CD4-positive, CD25-positive, alpha-beta regulatory T cell (primary cell): ENCODE measurements at places on chromosomes 6 and 20. TPM values are rescaled to one million over a fixed set of nuclear protein-coding genes. Genes with fewer than 3 reads are reported as not detected.
A peak's percentile ranks its signal among the peaks of the same experiment; 100 is the strongest.

PRL gene
- polyA plus RNA-seq: not detected

CST5 gene
- not detected for polyA plus RNA-seq

ARMC12 gene
- polyA plus RNA-seq: not detected

COL20A1 gene
- not detected for polyA plus RNA-seq

ALDH8A1 gene
- not detected for polyA plus RNA-seq

HEY2 gene
- 0.34 TPM for polyA plus RNA-seq

TTPAL gene
- 14.4 TPM for polyA plus RNA-seq

PRDM13 gene
- not detected for polyA plus RNA-seq

DNA sequence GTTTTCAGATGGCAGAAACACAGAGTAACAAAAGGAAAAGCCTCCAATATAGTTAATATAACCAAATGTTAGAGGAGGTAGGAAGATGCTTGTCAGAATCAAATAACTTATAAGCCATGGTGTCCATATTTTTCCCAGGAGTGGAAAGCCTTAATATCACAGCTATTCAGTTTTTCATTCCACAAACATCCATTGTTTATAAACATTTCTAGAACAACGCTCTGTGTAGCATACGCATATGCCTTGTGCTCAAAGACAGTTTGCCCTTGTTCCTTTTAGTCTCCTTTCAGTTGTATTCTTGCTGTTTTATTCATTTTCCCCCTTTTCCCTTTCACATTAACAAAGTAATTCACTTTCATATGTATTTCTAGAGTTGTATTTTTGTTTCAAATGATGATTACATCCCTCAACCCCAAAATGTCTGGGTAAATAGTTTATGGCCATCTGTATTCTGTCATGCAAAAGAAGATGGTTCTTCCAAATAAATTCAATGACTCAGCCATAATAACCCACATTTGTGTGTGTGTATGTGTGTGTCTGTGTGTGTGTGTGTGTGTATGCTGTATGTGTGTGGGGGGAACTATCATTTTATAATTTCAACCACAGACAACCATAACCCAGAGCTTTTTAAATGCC lies 455.7 kb upstream of the SOX4 start:
- no peak overlapping the region for H3K4me3 ChIP-seq
- no peaks in the 10 kb centered on the region for H3K4me1 ChIP-seq
- H3K36me3 ChIP-seq: no peaks in the 10 kb centered on the region
- H3K27ac ChIP-seq: no peak overlapping the region
- no peaks in the 10 kb centered on the region for H3K27me3 ChIP-seq

GRCh38 chr6:158758941-158759479 lies 60.2 kb downstream of the EZR start:
- H3K27me3 ChIP-seq: no peaks in the 10 kb centered on the region
- no peak for DNase-seq
- no peak overlapping the region for H3K27ac ChIP-seq
- no peak overlapping the region for H3K4me3 ChIP-seq
- H3K36me3 ChIP-seq: peaks cover 21% of the 10 kb centered on the region

- no peaks in the 10 kb centered on the region for H3K4me1 ChIP-seq
- H3K27me3 ChIP-seq: no peaks in the 10 kb centered on the region
- peak; percentile 4 for DNase-seq
- no peaks in the 10 kb centered on the region for H3K36me3 ChIP-seq
Measured at GRCh38 chr6:126312013-126312665, 27.8 kb upstream of the CENPW start.

- DNase-seq: no peak
- no peaks in the 10 kb centered on the region for H3K27me3 ChIP-seq
- H3K4me3 ChIP-seq: no peak overlapping the region
- H3K4me1 ChIP-seq: no peaks in the 10 kb centered on the region
- H3K36me3 ChIP-seq: peaks cover 89% of the 10 kb centered on the region
Measured at GRCh38 chr6:89679215-89680120, 40.9 kb upstream of the LYRM2 start.

DNA sequence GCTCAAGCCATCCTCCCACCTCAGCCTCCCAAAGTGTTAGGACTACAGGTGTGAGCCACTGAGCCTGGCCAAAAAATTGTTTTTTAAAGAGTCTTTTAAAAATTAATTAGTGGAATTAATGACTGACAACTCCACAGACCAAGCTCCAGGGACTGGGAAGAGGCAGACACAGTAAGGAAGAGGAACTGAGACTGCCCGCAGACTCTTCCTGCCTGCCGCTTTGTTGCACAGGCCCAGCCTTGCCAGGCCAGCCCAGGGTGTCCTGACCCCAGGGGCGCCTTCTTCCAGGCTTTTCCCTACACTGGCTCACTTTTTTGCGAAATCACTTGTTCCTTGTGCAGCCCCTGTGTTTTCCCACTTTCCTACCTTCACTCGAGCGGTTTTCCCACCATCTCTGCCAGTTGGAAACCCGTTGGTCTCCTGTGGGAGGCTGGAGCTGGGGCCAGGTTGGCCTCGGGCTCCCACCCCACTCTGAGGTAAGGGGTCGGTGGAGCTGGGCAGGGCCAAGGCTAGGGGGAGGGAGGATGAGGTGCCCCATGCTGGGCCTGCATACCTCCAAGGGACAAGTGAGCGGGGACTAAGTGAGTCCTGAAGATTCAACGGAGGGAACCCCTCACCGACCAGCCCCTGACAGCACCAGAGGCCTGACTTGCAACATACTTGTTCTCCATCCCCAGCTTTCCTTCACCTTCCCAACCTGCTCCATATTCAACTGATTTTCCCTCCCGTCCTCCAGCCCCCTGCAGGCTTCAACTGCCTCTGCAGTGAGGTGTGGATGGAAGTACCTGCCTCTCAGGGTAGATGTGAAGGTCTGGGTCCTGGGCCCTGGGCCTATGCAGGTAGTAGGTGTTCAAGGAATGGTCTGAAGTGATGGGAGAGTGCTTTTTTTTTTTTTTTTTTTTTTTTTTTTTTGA lies 23.5 kb upstream of the SMIM29 start:
- DNase-seq: no peak
- no peaks in the 10 kb centered on the region for H3K27me3 ChIP-seq
- no peaks in the 10 kb centered on the region for H3K36me3 ChIP-seq
- no peak overlapping the region for H3K4me3 ChIP-seq

GRCh38 chr20:2195614-2196013 lies 94.0 kb downstream of the STK35 start:
- no peak overlapping the region for H3K4me3 ChIP-seq
- H3K36me3 ChIP-seq: no peaks in the 10 kb centered on the region
- H3K27me3 ChIP-seq: peaks cover 2% of the 10 kb centered on the region
- DNase-seq: no peak
- no peak overlapping the region for H3K27ac ChIP-seq

DNA sequence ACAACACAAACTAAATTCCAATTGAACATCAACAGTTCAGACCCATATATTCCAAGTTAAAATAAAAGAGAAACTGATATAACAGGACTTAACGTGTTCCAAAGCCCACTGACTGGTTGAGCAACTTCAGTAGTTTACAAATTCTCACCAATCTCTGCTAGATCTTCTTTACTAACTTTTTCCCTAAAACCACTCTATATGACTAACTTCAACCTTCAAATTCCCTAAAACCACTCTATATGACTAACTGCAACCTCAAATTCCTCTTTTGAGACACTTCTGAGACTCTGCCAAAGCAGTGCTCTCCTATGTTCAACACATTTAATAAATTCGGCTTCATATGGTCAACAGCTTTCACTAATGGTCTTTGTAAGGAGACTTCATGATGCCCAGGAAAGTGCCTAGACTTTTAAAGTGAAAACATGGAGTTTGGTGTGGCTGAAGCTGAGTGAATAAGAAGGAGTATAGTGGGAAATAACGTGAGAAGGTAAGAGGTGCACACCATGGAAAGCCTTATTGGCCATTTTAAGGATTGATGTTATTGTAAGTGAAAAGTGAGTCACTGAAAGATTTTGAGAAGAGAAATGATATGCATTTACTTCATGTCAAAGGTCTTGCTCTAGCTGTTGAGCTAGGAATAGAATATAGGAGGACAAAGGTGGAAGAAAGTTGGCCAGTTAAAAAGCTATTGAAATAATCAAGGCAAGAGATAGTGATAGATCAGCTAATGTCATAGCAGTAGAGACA lies 134.0 kb upstream of the HCRTR2 start:
- no peaks in the 10 kb centered on the region for H3K36me3 ChIP-seq
- no peaks in the 10 kb centered on the region for H3K27me3 ChIP-seq
- H3K27ac ChIP-seq: no peak overlapping the region
- H3K4me1 ChIP-seq: no peaks in the 10 kb centered on the region

- no peaks in the 10 kb centered on the region for H3K36me3 ChIP-seq
- H3K27me3 ChIP-seq: no peaks in the 10 kb centered on the region
- no peak overlapping the region for H3K27ac ChIP-seq
- peaks cover 22% of the 10 kb centered on the region for H3K4me1 ChIP-seq
- no peak for DNase-seq
Measured at GRCh38 chr6:7087066-7087465, 20.7 kb upstream of the RREB1 start.

GRCh38 chr20:47360297-47361056 lies 4.0 kb upstream of the ZMYND8 start:
- DNase-seq: no peak
- peaks cover 24% of the 10 kb centered on the region for H3K4me1 ChIP-seq
- H3K4me3 ChIP-seq: no peak overlapping the region
- H3K27me3 ChIP-seq: no peaks in the 10 kb centered on the region
- H3K36me3 ChIP-seq: no peaks in the 10 kb centered on the region
- no peak overlapping the region for H3K27ac ChIP-seq
